Stimulated activated naive CD4-positive, alpha-beta T cell treated with Interleukin-2 at 50 U/mL for 16 hours (primary cell): ENCODE measurements at places on chromosomes 2 and 18.
A peak's percentile ranks its signal among the peaks of the same experiment; 100 is the strongest.

DNA sequence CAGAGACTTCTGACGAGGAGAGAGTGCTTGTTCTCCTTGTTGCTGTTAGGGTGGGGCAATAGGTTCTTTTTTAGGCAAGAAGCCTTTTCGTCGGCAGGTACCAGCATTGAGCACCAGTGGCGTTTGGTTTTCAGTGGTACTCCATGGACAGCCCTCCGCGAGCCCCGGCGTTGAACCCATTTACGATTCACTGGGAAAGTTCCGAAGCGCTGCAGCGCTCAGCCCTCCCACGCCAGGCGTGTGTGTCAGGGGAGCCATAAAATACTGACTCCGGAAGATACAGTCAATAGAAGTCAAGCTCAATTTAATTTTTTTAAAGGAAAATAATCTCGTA, 494 bp upstream of the ROCK1 start:
- peak; percentile 59 for DNase-seq

DNA sequence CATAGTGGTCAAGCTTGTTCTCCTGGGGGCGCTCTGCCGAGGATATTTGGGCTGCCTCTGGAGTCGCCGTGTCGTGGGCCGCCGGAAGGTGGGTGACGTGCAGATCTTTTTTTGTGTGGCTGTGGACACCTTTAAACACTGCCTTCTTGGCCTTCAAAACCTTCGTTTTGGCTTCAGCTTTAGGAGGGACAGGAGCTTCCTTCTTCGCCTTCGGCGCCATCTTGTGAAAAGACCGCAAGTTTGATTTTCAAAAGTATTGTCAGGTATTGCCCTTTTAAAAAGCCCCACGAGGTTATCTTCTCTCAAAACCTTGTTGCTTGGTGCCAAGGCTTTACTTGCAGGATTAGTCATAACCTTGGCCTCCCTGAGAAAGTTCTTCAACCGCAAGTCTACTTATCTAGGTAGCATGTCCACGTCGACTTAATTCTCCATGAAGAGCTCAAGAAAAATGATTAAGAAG, 20.8 kb downstream of the LAMA3 start:
- no peak for DNase-seq

GRCh38 chr2:183592271-183592670, 468.0 kb downstream of the NUP35 start:
- DNase-seq, result no peak

- no peak for DNase-seq
Observed at GRCh38 chr2:144548532-144549191, 28.7 kb upstream of the ZEB2 start.

DNA sequence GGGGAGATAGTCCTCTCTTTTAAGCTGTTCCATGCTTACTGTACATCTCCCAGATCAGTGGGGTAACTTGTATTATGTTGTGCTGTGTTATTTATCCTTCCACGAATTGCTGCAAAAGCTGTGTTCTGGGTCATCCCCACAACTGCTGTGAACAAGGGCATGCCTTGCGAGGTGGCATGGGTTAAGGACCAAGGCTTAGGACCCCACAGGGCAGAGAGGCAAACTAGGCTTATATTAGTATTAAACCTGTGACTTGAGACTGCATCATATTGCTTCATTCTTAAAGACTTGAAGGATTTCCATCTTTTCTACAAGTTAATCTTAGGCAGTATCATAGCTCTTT, 19.9 kb downstream of the RND3 start:
- DNase-seq, result no peak

DNA sequence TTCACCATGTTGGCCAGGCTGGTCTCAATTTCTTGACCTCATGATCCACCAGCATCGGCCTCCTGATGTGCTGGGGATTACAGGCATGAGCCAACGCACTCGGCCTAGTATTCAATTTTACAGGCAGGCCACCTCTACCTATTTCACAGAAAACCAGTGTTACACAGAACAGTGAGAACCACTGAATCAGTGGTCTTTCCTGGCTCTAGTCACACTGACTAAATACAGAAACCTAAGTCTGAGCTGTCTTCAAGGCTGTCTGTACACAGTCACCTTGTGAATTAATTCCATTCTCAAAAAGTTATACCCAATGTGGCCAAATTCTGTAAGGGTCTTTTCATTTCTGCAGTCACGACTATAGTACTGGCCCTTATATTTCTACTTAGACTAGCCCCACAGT, 3.5 kb downstream of the RNF149 start:
- DNase-seq, result no peak

DNA sequence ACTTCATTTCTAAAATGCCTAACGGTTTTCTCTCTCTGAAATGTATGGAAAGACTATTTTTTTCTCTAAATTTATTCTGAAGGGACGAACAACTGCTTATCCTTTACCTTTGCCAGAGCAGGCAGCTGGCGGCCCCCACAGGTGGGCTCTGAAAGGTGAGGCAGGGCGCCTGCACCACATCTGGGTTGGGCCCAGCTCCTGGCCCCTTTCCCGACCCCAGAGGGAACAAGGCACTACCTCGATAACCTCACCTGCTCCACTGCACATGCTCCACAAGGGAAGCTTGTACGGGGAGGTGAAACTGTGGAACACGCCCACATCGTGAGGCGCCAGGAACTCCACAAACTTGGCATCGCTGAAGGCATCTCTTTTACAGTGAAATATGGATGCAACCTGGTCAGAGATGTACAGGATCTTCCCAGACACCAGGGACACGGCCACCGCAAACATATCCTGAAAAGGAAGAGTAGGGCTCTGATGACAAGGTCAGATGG, 17.3 kb downstream of the PER2 start:
- DNase-seq, result no peak

GRCh38 chr18:57743008-57743407, 60.1 kb downstream of the ATP8B1 start:
- DNase-seq, result no peak

- no peak for DNase-seq
Observed at GRCh38 chr2:119255760-119256581, 32.3 kb downstream of the STEAP3 start.
